ENCODE measurements at places on chromosomes 2 and 18.

DNA sequence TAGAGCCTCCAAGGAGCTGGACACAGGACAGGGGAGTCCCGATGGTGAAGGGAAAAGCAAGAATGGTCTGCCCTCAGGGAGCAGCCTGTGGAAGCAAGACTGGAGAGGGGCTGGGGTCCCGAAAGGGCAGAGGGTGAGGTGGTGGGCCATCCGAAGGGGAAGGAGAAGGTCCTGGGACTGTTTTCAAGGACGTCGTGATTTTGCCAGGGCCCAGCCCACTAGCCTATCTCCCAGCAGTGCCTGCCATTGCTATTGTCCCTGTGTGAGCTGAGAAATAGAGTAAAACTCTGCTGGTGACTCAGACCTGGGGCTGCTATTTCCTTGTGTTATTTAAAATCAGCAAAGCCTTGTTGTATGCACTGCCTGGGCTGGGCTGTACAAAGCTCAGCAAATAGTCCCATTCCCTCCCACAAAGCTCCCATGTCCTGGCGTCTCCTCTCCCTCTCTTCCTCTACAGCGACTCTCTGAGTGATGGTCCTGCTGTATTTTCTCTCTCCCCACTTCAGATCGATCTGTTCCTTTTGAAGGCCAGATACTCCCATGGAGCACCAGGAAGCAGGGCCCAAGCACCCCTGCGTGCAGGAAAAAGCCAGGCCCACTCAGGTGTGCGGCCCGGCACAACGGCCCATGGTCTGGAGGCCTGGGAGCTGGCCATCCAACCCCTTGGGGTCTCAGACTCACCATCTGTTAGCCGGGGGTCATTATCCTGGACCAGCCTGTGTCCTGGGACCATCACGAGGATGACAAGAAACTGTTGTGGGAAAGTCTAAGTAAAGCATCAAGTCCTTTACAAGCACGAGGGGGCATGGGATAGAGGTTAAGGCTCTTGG is 65.0 kb upstream of the OTOF start:
- peaks cover 14% of the 10 kb centered on the region for H3K27me3 ChIP-seq
- DNase-seq, result no peak
- H3K4me1 ChIP-seq, result no peaks in the 10 kb centered on the region

- no peak overlapping the region for H3K4me3 ChIP-seq
- H3K27me3 ChIP-seq, result no peaks in the 10 kb centered on the region
- no peaks in the 10 kb centered on the region for H3K4me1 ChIP-seq
- H3K36me3 ChIP-seq, result no peaks in the 10 kb centered on the region
- DNase-seq, result no peak
- H3K27ac ChIP-seq, result no peak overlapping the region
These were observed 137.1 kb downstream of the CTIF start for GRCh38 chr18:48675912-48676311.

GRCh38 chr2:114488841-114489530 is 46.5 kb downstream of the DPP10 start:
- H3K4me1 ChIP-seq, result no peaks in the 10 kb centered on the region
- no peak overlapping the region for H3K4me3 ChIP-seq
- DNase-seq, result no peak

GRCh38 chr18:77067291-77068061 is 65.1 kb downstream of the MBP start:
- H3K4me3 ChIP-seq, result no peak overlapping the region
- peaks cover 97% of the 10 kb centered on the region for H3K4me1 ChIP-seq
- H3K27me3 ChIP-seq, result no peaks in the 10 kb centered on the region
- DNase-seq, result peak; percentile 53
- peaks cover 5% of the 10 kb centered on the region for H3K36me3 ChIP-seq

DNA sequence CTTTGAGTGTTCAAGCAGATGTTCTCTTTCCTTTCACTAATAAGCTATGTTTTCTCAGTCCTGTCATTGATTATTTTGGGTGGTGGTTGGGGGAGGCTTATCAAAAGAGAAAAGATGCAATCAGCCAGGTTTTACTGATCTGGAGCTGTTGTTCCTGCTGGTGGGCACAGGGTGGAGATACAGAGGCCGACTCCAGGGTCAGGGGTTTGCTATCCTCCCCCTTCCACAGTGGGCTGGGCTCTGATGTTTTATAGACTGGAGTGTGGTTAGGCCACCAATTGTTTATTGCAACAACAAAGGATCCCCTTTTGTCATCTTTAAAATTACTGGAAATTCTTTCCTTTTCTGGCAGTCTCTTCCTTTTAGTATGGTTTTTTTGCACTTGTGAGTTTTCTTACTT is 120.5 kb downstream of the TANC1 start:
- no peak overlapping the region for H3K4me3 ChIP-seq
- peaks cover 31% of the 10 kb centered on the region for H3K4me1 ChIP-seq
- no peak for DNase-seq
- no peaks in the 10 kb centered on the region for H3K27me3 ChIP-seq

DNA sequence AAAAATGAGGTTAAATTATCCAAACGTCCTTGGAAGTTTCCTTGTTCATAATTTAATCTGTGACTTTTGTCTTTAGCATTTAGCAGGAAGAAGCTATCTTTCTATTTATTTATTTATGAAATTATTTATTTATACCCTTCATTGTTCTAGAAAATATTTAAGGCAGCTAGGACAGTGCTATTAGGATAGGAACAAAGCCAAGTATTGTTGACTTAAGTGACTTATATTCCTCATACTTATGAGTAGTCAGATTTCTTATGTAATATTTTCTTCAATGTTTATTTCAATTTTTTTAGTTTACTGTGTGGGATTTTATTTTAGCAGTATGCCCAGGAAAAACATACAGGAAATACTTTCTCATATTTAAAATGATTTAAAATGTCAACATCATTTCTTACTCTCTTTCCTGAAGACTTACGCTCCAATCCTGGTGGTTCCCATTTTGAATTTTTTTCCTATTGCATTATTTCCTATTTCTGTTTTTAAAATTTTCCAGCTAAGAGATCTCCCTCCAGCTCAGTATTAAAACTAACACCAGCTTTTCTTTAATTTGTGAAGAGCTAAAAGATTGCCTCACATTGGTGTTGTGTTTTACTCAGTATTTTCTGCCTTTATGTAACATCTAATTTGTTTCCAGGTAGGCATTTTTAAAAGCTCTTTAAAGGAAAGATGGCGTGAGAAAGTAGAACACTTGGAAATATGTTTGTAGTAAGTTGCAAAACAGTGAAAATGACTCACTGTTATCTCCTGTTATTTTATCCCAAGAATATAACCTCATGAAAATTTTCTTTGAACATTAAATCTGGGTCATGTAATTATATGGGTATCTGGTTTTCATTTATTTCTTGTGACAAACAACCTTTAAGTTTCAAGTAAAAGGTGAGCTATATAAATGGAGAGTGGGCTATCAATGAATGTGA is 32.2 kb downstream of the MAPRE2 start:
- DNase-seq, result no peak
- no peak overlapping the region for H3K4me3 ChIP-seq
- no peak overlapping the region for H3K27ac ChIP-seq
- no peaks in the 10 kb centered on the region for H3K36me3 ChIP-seq

- H3K36me3 ChIP-seq, result no peaks in the 10 kb centered on the region
- no peak for DNase-seq
- no peaks in the 10 kb centered on the region for H3K27me3 ChIP-seq
- no peak overlapping the region for H3K27ac ChIP-seq
- peaks cover 23% of the 10 kb centered on the region for H3K4me1 ChIP-seq
- no peak overlapping the region for H3K4me3 ChIP-seq
These were observed 71.7 kb downstream of the LIMS1 start for GRCh38 chr2:108605947-108606346.

- no peak overlapping the region for H3K4me3 ChIP-seq
- peaks cover 21% of the 10 kb centered on the region for H3K36me3 ChIP-seq
These were observed 66.4 kb downstream of the MRPS9 start for GRCh38 chr2:105104208-105104731.

GRCh38 chr2:85998071-85998991 is 107.4 kb downstream of the POLR1A start:
- no peak overlapping the region for H3K4me3 ChIP-seq
- DNase-seq, result no peak
- H3K36me3 ChIP-seq, result no peaks in the 10 kb centered on the region
- H3K27me3 ChIP-seq, result no peaks in the 10 kb centered on the region
- H3K4me1 ChIP-seq, result peaks cover 35% of the 10 kb centered on the region

GRCh38 chr2:121524685-121525425 is 5.8 kb upstream of the RNU4ATAC start:
- H3K27me3 ChIP-seq, result no peaks in the 10 kb centered on the region
- no peak overlapping the region for H3K27ac ChIP-seq

DNA sequence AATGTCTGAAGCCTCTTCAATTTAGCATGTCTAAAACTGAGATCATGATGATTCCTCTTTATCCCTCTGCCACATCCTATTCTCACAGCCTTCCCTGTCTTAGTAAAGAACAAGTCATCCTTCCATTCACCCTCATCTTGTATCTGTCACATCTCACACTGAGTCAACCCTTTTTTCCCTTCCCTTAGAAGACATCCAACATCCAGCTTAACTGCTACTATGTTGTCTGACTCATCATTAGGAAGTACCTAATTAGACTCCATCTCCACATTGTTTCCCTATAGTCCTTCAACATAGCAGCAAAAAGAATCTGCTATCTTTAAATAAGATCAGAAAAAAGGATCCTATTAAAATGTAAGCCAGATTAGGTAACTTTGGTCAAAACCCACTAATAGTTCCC is 85.2 kb upstream of the GRB14 start:
- H3K27me3 ChIP-seq, result no peaks in the 10 kb centered on the region
- H3K27ac ChIP-seq, result no peak overlapping the region
- no peaks in the 10 kb centered on the region for H3K36me3 ChIP-seq
- H3K4me3 ChIP-seq, result no peak overlapping the region
- no peak for DNase-seq

DNA sequence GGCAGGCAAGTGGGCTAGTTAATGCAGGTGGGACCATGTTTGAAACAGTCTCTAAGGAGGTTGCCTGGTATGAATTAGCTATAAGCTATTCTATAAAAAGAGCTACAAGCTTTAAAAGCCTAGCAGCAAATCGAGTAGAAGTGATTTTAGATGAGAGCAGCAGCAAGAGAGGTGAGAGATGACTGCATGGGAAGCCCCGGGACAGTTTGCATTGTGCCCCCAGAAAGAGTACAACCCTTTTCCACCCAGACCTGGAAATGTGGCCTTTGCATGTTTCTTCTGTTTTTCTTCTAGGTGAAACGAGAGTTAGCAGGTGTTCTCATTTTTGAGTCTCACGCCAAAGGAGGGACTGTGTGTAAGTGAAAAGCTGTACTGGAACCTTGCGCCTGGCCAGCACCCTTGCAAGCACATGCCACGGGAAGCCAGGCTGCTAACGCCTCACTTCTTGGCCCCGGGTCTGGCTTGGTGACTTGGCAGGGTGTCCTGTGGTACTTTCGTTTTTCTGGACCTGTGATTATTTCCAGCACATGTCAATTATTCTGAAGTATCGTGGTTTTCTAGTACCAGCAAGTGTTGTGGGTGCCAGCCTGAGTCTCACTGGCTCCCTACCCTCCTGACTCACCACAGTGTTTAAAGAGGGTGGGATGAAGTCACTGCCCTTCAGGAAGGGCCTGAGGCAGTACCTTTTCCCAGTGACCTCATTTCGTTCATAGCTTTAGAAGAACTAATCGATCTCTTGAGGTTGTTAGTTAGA is 90.3 kb upstream of the MAP3K20 start:
- H3K4me3 ChIP-seq, result no peak overlapping the region
- no peaks in the 10 kb centered on the region for H3K27me3 ChIP-seq
- no peak overlapping the region for H3K27ac ChIP-seq
- H3K4me1 ChIP-seq, result no peaks in the 10 kb centered on the region
- DNase-seq, result no peak

- H3K4me1 ChIP-seq, result peaks cover 69% of the 10 kb centered on the region
- no peak overlapping the region for H3K4me3 ChIP-seq
- no peaks in the 10 kb centered on the region for H3K36me3 ChIP-seq
- DNase-seq, result no peak
- peak overlapping the region; percentile 64 for H3K27ac ChIP-seq
- no peaks in the 10 kb centered on the region for H3K27me3 ChIP-seq
These were observed 106.2 kb downstream of the BCL2 start for GRCh38 chr18:63213331-63213900.

DNA sequence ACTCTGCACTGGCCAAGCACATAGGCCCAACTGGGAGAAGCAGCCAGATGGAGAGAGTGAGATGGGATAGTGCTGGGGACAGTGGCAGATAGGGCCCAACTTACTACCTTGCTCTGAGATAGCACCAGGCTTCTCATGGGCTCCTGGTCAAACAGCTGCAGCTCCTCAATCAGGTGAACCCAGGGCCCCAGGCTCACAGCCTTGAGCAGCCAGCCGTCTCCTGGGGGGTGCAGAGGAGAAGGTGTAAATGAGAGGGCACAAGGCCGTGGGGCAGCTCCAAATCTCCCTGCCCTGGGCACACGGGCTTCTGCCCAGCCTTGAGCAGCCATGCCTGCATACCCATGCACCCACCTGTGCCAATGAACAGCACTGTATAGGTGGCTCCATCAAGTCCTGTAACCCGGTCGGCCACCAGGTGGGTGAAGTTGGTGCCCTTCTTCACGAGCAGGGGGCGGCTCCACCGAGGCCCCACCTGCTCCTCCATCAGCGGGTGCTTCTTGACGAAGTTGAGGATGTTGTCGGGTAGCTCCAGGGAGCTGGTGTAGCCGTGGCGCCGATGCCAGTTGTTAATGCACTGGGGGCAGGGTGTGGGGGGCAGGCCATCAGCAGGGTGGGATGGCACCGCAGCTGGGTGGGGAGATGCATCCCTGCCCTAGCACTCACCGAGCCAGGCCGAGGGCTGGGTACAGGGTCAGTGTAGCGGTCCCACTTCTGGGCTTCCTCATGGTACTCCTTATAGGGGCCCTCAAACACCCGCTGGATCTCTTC is 5.9 kb upstream of the ANKRD39 start:
- no peaks in the 10 kb centered on the region for H3K27me3 ChIP-seq
- H3K36me3 ChIP-seq, result peaks cover 65% of the 10 kb centered on the region
- H3K4me3 ChIP-seq, result no peak overlapping the region

- no peak overlapping the region for H3K4me3 ChIP-seq
- no peaks in the 10 kb centered on the region for H3K4me1 ChIP-seq
- DNase-seq, result no peak
These were observed 102.1 kb upstream of the NEDD4L start for GRCh38 chr18:57941841-57942489.

DNA sequence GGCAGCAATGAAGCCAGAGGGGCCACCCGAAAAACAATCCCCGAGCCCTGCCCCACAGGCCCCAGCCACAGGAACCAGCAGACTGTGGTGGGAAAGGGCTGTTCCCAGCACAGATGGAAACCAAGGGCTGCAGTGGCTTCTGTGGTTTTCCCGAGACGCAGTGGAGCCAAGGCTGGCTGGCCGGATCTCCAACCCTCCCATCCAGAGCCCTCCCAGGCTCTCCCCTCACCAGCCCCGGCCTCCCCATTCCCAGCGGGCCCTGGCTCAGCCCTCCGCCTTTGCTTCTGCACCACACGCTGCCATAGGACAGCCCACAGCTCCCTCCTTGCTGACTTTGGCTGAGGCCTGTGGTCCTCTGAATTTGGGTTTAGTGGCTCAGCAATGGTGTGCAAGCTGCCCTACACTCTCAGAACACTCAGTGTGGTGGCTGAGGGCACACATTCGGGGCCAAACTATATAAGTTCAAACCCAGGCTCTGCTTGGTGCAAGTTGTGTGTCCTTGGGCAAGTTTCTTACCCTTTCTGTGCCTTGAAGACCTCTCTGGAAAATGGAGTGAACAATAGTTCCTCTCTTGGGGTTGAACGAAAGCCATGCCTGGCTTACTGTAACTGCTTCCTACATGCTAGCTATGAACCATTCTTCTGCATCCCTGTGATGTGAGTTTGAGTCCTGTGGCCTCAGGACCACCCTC is 200.1 kb downstream of the SMAD7 start:
- no peaks in the 10 kb centered on the region for H3K36me3 ChIP-seq
- H3K4me1 ChIP-seq, result no peaks in the 10 kb centered on the region
- DNase-seq, result no peak
- H3K27me3 ChIP-seq, result no peaks in the 10 kb centered on the region

Data from T-cell (primary cell).